Neural progenitor cell (in vitro differentiated cells): ENCODE measurements at places on chromosomes 6 and 20. TPM values are rescaled to one million over a fixed set of nuclear protein-coding genes. Genes with fewer than 3 reads are reported as not detected.

Gene TLDC2
- 2.4 and 3.8 TPM in 2 replicates for total RNA-seq

GRCh38 chr20:41044409-41045062 lies 15.9 kb downstream of the TOP1 start:
- no peak overlapping the region for H3K27ac ChIP-seq
- no peak for DNase-seq
- no peaks in the 10 kb centered on the region for H3K36me3 ChIP-seq
- H3K4me1 ChIP-seq: peaks cover 72% of the 10 kb centered on the region

Gene PTCRA
- not detected in 2 replicates for total RNA-seq

- no peak overlapping the region for H3K4me3 ChIP-seq
- H3K4me1 ChIP-seq: no peaks in the 10 kb centered on the region
- no peaks in the 10 kb centered on the region for H3K27me3 ChIP-seq
- no peak overlapping the region for H3K27ac ChIP-seq
- no peak for DNase-seq
Observed at GRCh38 chr6:158977382-158977781, 22.6 kb downstream of the RSPH3 start.

Gene BFSP1
- not detected in 2 replicates for total RNA-seq

Gene PNRC1
- 140 and 236 TPM in 2 replicates for total RNA-seq

GRCh38 chr6:36961441-36962435 lies 7.2 kb downstream of the PI16 start:
- peaks cover 4% of the 10 kb centered on the region for H3K4me1 ChIP-seq
- no peak overlapping the region for H3K4me3 ChIP-seq
- no peak for DNase-seq

Gene BNIP5
- not detected in 2 replicates for total RNA-seq

Gene SLC17A2
- total RNA-seq: not detected in 2 replicates

DNA sequence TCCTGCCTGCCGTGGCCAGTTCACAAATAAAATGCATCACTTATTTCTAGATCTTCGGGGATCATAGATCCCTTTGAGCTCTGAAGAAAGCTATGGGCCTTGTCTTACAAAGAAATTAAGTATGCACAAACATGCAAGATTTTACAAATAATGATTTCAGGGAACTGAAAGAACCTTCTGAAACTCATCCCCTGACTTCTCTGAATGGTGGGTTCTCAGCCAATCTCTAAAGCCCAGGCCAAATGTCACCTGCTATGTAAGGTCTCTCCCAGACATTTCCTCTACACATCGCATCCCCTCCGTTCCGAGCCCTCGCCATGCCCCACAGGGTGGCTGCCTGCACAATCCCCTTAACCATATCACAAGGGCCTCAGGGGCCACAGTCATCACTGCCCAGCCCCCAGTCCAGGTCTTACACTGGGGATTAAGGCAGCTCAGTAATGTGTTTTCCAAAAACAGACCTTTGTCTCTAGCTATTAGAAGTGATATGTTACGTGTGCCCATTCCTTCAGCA lies 16.1 kb upstream of the ANKRD60 start:
- H3K36me3 ChIP-seq: no peaks in the 10 kb centered on the region
- H3K4me1 ChIP-seq: no peaks in the 10 kb centered on the region
- H3K4me3 ChIP-seq: no peak overlapping the region
- DNase-seq: no peak
- H3K27ac ChIP-seq: no peak overlapping the region

Gene VARS2
- total RNA-seq: 21.5 and 64.6 TPM in 2 replicates

DNA sequence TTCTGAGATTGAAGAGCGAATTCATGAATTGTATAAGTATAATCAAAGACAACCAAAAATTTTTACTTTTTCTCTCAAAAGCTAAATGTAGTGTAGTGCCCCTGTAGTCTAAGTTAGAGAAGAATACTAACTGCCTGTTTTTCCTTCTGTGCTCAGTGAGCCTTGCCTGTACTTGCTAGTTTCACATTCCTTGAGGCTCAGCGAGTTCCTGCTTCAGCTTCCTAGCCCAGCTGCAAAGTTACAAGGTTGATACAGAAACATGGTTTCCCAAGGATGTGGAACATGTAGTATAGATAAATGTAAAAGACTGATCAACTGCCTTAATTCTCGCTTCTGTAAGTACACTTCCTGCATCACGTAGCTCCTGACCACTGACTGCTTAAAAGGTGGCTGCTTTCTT lies 33.1 kb upstream of the SEC63 start:
- no peaks in the 10 kb centered on the region for H3K36me3 ChIP-seq
- H3K4me1 ChIP-seq: no peaks in the 10 kb centered on the region
- H3K27me3 ChIP-seq: no peaks in the 10 kb centered on the region
- H3K4me3 ChIP-seq: no peak overlapping the region

DNA sequence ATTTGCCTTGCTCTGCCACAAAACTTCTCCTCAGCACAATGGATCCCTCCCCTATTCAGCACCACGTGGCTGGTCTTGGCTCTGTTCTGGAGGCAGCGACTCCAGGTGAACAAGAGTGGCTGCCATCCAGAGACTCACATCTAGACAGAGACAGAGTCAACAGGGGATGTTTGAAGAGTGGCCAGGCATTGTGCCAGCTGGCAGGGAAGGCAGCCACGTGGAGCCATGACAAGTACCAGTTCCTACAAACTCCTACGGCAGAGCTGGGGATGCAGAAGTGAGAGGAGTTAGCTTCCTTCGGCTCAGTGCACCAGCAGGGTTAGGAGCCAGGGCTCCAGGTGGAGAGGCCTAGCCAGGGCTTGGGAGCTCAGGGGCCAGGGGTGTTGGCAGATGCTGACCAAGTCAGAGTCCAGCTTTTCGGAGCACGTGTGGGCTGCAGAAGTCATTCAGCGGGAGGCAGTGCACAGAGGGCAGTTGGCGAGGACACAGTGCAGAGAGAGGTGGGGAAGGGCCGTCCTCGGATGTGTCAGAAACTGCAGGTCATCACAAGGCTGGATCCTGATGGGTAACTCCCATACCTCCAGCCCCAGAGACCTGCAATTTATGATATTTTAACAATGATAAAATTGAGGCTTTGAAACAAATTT lies 171.7 kb upstream of the PDE10A start:
- no peak overlapping the region for H3K27ac ChIP-seq
- DNase-seq: no peak
- H3K4me3 ChIP-seq: no peak overlapping the region
- no peaks in the 10 kb centered on the region for H3K36me3 ChIP-seq

Gene TNFRSF6B
- 0.25 TPM in 1 of 2 replicates, not detected in the other for total RNA-seq

Gene OPN5
- total RNA-seq: not detected in 2 replicates

GRCh38 chr6:119284861-119285521 lies 64.6 kb downstream of the MAN1A1 start:
- no peaks in the 10 kb centered on the region for H3K36me3 ChIP-seq
- peak; percentile 45 for DNase-seq
- no peaks in the 10 kb centered on the region for H3K4me1 ChIP-seq
- H3K27me3 ChIP-seq: no peaks in the 10 kb centered on the region

Gene CRNKL1
- total RNA-seq: 27.9 and 45.0 TPM in 2 replicates

DNA sequence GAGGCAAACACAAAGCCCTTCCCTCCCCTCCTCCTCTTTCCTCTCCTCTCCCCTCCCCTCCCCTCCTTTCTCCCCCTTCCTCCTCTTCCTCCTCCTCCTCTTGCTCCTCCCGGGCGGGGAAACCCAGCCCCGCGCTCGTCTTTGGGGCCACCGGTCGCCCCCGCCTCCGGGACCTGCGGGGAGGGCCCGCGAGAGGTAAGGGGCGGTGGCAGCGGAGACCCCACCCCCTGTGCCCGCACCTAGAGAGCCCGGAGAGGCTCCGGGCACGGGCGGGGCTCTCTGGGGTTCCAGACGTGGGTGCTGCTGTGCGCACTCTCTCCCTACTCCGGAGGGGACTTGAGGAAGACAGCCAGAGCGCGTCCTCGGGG lies at the start of gene RIN2:
RIN2 (plus strand) TSS at position 126 of the 368 bp plus-strand sequence. CDS start 131,344 bp downstream, outside the sequence.
- H3K27me3 ChIP-seq: peaks cover 11% of the 10 kb centered on the region
- no peak for DNase-seq
- H3K36me3 ChIP-seq: no peaks in the 10 kb centered on the region

Gene CYP39A1
- 4.5 and 7.1 TPM in 2 replicates for total RNA-seq

- H3K4me3 ChIP-seq: no peak overlapping the region
- no peaks in the 10 kb centered on the region for H3K36me3 ChIP-seq
Observed at GRCh38 chr20:35902545-35902941, 51.8 kb downstream of the SCAND1 start.

Gene ASIP
- total RNA-seq: not detected in 2 replicates

GRCh38 chr6:166173281-166173951 lies 5.8 kb upstream of the TBXT start:
- no peak overlapping the region for H3K27ac ChIP-seq
- H3K36me3 ChIP-seq: no peaks in the 10 kb centered on the region
- DNase-seq: peak; percentile 29
- H3K27me3 ChIP-seq: peaks cover 79% of the 10 kb centered on the region
- H3K4me3 ChIP-seq: no peak overlapping the region

- no peaks in the 10 kb centered on the region for H3K27me3 ChIP-seq
- no peak for DNase-seq
- H3K36me3 ChIP-seq: no peaks in the 10 kb centered on the region
Observed at GRCh38 chr6:143003676-143004075, 57.0 kb upstream of the AIG1 start.
